ENCODE measurements at places on chromosomes 7 and 10.

DNA sequence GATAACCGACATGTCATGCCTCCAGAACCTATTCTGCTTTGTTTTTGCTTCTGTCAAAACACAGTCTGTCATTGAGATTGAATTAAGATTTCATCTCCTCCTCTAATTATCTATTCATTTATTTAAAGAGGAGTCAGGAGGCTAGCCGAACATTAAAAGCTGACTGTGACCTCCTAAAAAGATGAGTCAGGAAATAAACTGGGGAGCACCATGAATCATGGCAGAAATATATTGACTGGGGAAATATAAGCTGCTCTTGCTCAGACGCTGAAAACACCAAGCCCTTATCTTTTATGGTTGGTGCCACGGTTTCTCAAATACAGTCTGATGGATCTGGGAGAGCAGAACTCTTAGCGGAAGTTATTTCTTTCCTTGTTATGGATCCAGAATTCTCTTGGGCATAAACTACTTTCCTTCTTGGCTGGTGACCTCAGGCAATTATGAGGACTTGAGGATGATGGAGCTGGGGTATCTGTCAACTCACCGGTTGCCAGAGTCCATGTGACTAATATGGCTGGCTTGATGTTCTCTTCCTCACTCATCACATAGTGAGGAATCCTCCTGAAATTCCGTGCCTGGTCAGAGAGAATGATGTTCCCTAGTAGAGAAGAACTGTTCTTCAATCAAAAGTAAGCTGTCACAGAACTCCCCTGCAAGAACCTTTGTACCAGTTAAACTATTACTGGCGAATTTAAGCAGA is 307.6 kb upstream of the PHYHIPL start:
- DNase-seq = no peak

DNA sequence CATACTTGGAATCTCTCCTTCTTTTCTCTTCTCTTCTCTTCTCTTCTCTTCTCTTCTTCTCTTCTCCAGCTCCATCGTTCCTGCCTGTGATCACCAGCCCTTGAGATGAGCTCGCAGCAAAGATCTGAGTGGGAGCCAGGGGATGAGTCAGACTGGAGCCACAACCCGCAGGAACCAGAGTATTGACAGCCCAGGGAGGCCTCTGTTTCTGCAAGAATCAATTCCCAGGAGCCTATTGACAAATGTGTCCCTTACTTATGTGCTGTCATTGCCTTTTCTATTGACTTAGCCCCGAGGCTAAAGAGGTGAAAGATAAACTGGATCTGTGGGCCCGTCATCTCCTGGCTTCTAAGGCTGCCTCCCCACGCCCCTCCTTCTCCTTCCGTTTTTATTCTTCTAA is 13.1 kb upstream of the HABP2 start:
- no peak for DNase-seq

DNA sequence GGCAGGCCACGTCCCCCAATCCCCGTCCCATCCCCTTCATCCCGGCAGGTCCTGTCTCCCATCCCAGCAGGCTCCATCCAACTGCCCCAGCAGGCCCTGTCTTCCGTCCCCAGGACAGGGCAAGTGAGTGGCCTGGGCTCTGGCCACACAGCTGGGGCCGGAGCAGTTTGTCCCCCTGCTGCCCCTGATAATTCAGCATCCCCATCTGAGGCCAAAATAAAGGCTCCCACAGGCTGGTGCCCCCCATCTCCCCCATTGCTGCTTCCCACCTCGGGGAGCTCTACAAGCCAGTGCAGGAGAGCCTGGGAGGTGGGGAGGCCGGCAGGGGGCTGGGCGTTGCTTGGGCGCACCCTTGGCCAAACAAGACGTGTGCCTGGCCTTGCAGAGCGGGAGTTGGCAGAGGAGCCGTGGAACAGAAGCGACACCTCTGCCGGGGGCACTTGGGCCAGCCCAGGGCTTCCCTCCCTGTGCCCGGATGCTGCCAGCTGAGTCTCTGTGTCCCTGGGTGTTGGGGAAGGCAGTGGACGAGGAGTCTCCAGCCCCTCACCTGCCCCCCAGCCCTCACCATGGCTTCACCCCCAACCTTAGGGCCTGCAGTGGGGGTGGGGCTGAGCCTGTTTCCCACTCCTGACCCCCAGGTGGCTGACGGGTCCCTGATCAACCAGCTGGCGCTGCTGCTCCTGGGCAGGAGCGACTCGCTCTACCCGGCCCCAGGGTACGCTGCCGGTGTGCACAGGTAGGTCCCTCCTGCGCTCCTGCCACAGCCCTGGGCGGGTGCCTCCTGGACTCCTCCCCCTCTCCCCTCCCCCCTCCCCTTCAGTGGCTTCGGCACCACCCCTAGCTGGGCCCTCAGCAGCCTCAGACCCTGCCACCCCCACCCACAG is 14.0 kb downstream of the AP5Z1 start:
- no peak for DNase-seq

- DNase-seq = no peak
These were observed 147.1 kb downstream of the TRIL start for GRCh38 chr7:28811008-28811407.

GRCh38 chr10:112721080-112721698 is 228.9 kb upstream of the TCF7L2 start:
- DNase-seq = no peak

- no peak for DNase-seq
These were observed 199.0 kb downstream of the EBF3 start for GRCh38 chr10:129764901-129765663.

GRCh38 chr10:122844146-122844545 is 1.5 kb downstream of the CUZD1 start:
- no peak for DNase-seq

DNA sequence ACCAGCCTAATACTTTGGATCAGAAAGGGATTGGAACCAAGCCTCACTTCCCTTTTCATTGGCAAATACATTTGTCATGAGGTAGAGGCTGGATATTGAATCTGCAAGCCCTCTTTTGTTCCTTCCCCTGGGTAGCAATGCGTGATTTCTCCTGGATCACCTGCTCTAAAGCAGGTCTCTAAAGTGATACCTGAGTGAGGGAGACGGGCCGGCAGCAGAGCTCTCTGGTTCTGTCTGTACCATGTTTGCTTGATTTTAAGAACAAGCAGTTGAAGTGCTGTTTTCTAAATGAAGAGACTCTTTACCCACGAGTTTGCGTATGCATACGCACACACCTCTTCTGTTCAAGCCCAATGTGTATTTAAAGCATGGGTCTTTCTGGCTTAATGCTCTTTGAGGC is 41.1 kb downstream of the GARS1 start:
- DNase-seq = no peak

GRCh38 chr7:21430575-21430954 is 2.7 kb downstream of the SP4 start:
- DNase-seq = no peak

- no peak for DNase-seq
These were observed 10.7 kb upstream of the ATRNL1 start for GRCh38 chr10:115082506-115082905.

- DNase-seq = peak; percentile 40
These were observed 37.0 kb upstream of the DNAJB6 start for GRCh38 chr7:157299613-157300368.

DNA sequence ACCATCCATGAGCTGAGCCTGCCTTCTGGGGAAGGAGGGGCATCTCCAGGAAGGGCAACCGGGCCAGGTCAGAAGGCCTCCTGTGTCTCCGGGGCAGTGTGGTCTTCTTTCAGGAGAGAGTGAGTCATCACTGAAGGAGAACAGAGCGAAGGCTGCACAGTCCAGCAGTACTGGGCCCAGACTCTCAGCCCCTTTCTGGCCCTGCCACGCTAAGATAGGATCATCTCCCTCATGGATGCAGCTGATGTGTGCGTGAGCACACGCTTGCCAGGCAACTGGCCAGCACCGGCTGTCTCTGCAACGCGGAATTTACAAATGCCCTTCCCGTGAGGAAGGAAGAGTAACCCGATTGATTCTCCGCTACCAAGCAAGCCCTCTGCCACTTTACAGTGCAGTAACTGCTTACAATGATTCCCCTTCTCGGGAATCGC is 328.2 kb downstream of the TNS3 start:
- no peak for DNase-seq

GRCh38 chr7:46068159-46068558 is 147.1 kb upstream of the IGFBP3 start:
- DNase-seq = no peak

GRCh38 chr10:3660753-3661152 is 124.3 kb downstream of the KLF6 start:
- DNase-seq = no peak

DNA sequence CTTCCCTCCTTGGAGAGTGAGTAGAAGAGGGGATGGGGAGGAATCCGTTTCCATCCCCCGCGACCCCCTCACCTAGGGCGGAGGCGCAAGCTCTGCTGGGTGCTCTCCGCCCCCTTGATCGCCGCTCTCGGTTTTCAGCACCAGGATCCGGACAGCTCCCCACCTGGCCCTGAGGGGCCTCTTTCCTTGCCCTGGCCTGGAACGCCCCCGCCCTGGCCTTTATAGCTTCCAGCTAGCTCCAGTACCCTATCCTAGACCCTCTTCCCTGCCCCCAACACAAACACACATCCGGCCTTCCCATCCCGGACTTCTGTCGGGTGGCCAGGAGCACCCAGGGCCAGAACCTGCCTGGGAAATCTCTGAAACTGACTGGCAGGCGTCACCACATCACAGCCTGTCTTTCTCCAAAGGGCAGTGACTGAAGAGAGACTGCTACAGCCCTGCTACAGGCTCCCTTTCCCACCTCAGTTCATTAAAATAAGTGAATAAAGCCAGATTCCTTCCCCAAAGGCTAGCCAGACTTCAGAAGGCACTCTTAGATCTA is 72.3 kb upstream of the LEP start:
- peak; percentile 21 for DNase-seq

DNA sequence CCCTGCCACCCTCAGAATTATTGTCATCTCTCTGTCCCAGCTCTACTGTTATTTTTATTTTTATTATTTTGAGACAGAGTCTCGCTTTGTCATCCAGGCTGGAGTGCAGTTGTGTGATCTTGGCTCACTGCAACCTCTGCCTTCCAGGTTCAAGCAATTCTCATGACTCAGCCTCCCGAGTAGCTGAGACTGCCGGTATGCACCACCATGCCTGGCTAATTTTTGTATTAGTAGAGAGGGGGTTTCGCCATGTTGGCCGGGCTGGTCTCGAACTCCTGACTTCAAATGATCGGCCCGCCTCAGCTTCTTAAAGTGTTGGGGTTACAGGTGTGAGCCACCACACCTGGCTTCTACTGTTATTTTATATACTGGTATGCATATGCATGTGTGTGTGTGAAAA is 11.0 kb downstream of the CALHM2 start:
- no peak for DNase-seq

- no peak for DNase-seq
These were observed 343.1 kb upstream of the KCND2 start for GRCh38 chr7:119929891-119930290.

DNA sequence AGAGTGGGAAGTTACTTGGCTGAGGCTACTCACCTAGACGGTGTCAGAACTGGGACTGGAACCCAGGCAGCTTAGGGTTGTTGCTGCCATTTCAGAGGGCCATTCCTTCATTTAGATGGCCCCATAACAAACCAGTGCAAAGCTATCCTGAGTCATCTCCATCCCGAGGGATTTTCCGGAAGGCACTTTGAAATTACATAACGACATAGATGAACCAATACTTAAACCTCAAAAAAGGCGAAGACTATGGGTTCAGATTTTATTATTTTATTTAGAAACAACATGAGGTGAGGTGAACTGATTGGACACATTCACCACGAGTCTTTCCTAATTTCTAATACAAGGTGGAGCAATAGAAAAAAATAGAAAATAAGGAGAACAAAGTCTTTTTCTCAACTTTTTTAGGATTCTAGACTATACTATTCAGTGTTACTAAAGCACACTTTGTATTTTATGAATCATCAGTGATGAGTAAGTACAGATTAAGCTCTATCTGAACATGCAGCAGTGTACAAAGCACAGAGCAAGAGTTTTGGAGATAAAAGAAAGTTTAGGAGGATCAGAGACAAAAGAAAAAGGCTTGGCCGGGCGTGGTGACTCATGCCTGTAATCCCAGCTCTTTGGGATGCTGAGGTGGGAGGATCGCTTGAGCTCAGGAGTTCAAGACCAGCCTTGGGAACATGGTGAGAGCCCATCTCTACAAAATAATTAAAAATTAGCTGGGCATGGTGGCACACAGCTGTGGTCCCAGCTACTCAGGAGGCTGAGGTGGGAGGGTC is 79.5 kb upstream of the SVIL start:
- no peak for DNase-seq

GRCh38 chr7:150620617-150621371 is 11.4 kb downstream of the GIMAP6 start:
- DNase-seq = no peak

- DNase-seq = no peak
These were observed 341.9 kb downstream of the PTPRN2 start for GRCh38 chr7:158245724-158246041.

DNA sequence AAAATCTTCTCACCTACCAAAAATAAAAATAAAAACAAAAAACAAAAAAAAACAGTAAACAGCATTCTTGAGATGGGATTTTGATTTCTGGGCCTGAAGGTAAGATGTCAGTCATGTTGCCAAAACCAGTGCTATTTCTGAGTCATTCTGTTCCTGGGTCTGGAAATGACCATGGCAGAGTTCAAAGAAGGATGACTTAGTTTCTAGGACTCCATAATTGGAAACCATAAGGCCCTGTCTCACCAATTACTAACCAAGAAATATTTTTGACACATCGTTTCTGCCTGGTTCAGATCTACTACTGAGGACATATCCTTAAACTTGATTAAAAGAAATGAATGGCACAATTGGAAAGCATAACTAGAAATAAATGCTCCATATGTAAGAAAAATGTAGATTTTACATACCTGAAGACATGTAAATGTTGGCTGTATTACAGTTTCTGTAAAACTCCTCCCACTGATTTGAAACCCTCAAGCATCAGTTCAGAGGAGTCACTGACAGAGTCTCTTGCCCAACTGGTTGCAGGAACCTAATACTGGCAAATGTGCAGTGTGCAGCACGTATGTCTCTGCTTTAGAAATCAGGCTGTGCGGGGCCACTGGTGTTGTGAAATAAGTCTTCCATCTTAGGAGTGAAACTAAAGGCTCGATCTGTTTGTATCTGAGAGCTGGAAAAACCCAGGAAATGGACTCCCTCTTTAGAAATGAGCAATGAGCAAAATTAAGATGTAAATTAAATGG is 84.8 kb upstream of the EGR2 start:
- no peak for DNase-seq

DNA sequence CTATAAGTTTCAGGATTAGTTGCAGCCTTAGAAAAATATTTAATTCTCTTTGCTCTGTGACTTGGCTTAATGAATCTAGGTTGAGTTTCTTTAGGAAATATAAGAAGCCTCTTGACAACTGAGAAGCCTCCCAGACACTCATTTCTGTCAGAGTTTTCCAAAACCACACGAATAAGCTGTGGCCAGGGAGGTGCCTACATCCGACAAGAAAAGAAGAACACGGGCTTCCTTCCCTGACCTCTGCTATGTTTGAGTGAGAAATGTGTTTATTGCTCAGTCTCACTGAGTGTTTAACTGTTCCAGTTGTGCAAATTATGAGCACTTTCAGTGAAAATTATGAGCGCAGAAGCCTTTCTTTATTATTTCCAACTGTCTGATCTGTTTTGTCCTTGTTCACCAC is 105.0 kb downstream of the TRIL start:
- DNase-seq = no peak
